ENCODE measurements at places on chromosomes 13 and 19.

GRCh38 chr13:112938680-112939079 lies 30.3 kb upstream of the MCF2L start:
- DNase-seq, result no peak

DNA sequence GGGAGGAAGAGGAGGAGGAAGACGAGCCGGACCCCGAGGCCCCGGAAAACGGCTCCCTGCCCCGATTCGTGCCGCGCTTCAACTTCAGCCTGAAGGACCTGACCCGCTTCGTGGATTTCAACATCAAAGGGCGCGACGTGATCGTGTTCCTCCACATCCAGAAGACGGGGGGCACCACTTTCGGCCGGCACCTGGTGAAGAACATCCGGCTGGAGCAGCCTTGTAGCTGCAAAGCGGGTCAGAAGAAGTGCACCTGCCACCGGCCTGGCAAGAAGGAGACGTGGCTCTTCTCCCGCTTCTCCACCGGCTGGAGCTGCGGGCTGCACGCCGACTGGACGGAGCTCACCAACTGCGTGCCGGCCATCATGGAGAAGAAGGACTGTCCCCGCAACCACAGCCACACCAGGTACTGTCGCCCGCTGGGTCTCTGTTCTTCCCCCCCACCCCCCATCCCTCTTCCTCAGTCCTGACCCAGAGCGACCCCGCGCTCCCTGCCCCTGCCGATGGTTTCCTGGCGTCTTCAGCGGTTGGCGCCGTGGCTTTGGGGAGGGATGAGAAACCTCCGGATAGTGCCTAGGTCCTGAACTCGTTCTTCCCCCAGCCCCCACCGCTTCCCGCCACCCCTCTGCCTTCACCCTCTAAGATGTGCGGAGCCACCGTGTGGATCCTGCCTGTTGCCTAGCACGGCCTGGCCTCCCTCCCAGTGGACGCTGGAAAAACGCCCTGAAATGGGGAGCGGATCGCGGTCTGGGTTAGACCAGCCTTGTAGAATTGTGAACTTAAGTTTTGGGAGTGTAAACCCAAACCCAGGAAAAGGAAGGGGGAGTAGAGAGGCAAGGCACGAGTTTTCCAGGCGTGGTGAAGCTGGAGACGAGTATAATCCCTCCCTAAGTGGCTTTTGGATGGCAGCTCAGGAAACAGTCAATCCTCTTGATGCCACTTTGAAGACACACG lies 1.5 kb downstream of the HS6ST3 start:
- DNase-seq, result no peak

DNA sequence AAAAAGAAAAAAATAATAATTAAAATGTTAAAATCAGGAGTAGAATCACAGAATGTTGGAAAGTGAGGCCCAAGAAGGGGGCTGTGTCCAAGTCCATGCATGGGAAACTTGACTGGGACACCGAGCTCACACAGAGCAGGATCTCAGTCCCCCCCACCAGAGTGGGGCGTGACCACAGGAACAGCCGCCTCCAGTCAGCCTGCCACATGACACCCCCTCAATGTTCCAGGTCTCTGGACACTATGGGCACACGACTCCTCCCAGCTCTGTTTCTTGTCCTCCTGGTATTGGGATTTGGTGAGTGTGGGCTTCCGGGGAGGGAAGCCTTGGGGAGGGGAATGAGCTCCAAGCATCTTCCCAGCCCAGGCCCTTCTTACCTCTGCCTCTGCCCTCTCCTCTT lies 2.4 kb downstream of the APOC2 start:
- DNase-seq, result no peak

- no peak for DNase-seq
Measured at GRCh38 chr13:19795956-19796355, 13.2 kb upstream of the PSPC1 start.

Data from activated T-helper 1 cell treated with Interleukin-2 at 50 U/mL for 16 hours (primary cell).